ENCODE measurements at places on chromosomes 11 and 22. TPM values are rescaled to one million over a fixed set of nuclear protein-coding genes. Genes with fewer than 3 reads are reported as not detected.

SAAL1 gene
- total RNA-seq: 11.6 TPM

MS4A14 gene
- 1.3 TPM for total RNA-seq

SCGB2A2 gene
- total RNA-seq: not detected

MFNG gene
- 30.6 TPM for total RNA-seq

CNGA4 gene
- not detected for total RNA-seq

Data from thyroid gland (tissue), 4 donors.